GM12878 (cell line): ENCODE measurements at places on chromosomes 4 and X. TPM values are rescaled to one million over a fixed set of nuclear protein-coding genes. Genes with fewer than 3 reads are reported as not detected.

DNA sequence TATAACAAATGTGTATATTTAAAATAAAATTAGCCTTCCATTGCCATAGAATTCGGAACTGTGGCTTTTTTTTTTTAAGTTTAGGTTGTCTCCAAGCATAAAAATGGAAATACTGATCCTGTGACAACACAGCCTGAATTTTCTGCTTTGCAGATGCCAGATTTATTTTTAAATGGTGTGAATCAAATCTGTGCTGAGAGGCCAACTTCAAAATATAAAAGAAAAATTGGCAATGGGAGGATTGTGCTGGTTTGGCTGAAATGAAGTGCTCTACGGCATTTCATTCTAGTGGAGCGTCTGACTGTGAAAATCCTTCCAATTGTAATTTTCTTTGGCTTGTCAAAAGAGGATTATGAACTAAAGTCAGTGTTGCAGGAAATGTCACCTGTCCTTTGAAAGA, 580.3 kb upstream of the ZFP42 start:
- H3K27ac ChIP-seq: no peak overlapping the region
- H3K27me3 ChIP-seq: no peaks in the 10 kb centered on the region
- DNase-seq: no peak
- no peaks in the 10 kb centered on the region for H3K36me3 ChIP-seq
- no peaks in the 10 kb centered on the region for H3K4me1 ChIP-seq

Gene AFM
- not detected in 2 replicates for total RNA-seq

Gene GLRA3
- not detected in 2 replicates for total RNA-seq

DNA sequence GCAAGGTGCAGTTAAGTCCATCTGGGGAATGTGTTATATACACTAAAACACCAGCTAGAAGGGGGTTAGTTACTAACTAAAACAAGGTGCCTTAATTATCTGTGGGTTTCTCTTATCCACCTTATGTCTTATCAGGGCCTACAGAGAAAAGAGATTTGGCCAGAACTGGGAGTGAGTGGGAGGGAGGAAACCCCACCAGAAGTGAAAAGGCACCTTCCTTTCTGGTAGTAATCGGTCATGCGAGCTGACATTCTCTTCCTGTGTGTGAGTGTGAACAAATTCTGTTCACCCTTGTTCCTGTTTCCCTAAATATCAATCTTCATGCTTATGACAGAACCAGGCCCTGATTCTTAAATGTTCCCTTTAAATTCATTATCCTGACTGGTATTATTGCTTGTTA, 43.5 kb downstream of the SRPX2 start:
- no peak overlapping the region for H3K27ac ChIP-seq
- DNase-seq: no peak
- H3K36me3 ChIP-seq: no peaks in the 10 kb centered on the region

Gene ETNPPL
- not detected in 2 replicates for total RNA-seq
